ENCODE measurements at places on chromosomes 6 and 20.

GRCh38 chr6:52317211-52317610 is 32.7 kb upstream of the MCM3 start:
- DNase-seq: peak; percentile 42

GRCh38 chr6:46412662-46413061 is 78.6 kb downstream of the RCAN2 start:
- no peak for DNase-seq

DNA sequence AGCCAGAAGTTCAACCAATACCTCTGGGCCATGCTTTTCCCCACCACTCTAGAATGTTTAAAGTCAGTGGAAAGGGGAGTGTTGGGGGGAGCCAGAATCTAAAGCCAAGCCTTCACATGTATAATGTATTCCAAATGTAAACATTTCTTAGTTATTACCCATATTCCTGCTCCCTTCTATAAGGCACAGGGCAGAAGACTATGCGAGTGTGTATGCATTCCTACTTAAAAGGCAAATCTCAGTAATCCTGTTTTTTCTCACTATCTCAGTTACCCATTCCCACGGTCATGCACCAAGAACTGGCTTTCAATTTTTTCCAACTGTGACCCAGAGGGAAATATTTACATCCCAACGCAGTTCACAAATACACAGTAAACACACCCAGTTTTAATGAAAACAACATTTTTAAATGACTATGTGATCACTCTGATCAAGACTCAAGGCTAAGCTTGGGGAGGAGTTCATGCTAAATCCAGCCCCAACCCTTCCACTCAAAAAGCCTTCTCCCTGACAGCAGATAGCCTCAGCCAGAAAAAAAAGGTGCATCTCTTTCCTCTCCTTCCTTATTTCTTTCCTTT is 57.5 kb downstream of the EPB41L2 start:
- DNase-seq: no peak

DNA sequence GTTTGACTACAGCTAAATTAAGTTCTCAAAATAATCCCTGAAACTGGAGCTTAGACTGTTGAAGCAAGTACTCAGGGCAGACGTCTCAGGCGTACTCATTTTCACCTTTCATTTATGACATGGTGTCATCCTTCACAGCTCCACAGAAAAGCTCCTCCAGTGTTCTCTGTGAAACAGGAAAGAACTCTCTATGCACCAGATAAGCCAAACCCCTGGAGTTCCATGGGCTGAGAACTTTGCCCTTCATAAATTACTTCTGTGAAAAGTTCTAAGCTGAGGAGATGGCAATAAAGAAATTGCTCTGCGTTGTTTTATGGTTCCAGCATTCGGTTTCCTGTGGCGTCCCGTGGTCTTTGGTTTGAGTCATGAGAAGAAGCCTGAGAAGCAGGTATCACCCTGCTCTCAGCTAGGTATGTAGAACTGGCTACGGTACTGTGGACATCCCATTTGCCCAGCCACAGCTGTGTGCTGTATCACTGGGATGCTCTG is 20.2 kb upstream of the RREB1 start:
- DNase-seq: no peak

DNA sequence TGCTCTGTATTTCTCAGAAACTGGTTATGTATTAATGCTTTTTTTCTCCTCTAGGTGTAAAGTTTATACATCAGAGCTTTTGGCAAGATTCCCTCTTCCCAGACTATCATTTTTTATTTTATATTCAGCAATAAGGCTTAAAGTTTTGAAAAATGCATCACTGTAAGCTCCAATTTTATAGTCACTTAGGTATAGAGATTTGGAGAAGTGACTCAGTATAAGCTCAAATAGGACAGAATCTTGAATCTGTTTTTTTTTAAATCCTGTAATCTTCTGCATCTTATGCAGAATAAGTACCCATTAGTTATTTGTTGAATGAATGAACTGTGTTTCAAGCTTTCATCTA is 1.0 kb downstream of the NCOA7 start:
- DNase-seq: no peak

GRCh38 chr6:136921936-136922684 is at the start of gene SLC35D3:
TSS of gene SLC35D3 (plus strand) at chr6:136922301. CDS start at chr6:136922429, 128 bp downstream.
- peak; percentile 60 for DNase-seq

- no peak for DNase-seq
These were observed 179.1 kb upstream of the HS3ST5 start for GRCh38 chr6:114521926-114522325.

- no peak for DNase-seq
These were observed 263.0 kb downstream of the SMOC2 start for GRCh38 chr6:168703990-168704389.

- DNase-seq: no peak
These were observed 15.6 kb upstream of the LBP start for GRCh38 chr20:38330638-38331037.

DNA sequence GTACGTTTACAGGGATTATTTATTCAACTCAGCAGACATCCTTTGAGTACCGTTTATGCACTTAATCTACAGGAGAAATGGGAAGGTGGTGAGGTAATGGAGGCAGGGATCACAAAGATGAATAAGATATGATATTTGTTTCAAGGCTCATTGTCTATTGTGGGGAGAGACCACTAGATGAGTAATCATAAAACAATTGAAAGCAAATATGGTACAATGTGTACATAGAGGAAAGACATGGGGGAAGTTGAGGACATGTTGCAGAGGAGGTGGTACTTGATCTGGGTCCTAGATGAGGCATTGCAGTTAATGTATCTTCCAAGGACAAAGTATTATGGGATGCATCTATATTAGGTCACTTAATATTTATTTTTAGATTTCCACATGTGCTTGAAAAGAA is 13.7 kb upstream of the CDC5L start:
- DNase-seq: no peak

DNA sequence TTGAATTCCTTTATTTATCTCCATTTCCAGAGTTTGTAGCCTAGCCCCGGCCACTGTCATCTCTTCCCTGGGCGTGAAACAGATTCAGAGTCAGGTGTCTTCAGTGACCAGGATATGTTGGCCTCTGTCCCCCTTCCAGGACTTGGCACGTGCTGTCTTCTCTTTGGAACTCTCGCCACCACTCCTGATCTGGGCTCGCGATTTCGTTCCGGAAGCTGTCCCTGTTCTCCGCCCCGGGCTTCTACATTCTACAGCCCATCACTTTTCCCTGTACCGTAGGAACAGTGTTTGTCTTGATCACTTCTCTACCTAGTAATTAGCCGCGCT is 739 bp downstream of the GSS start:
- peak; percentile 58 for DNase-seq

DNA sequence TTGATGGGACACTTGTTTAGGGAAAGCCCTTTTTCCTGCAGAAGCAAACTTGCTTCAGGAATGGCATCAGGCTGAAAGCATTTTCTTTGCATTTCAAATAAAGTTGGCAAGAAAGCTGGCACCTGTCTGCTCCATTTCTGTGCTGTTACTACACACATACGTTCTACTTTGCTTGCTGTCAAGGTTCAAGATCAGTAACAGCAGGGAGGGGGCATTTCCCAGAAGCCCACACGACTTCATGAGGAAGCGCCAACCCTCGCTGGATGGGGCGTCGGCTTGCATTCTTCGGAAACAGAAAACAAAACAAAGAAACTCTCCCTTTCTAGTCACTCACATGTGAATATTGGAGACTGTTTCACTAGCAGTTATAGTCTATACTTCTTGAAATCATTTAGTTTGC is 46.4 kb downstream of the AKAP12 start:
- DNase-seq: no peak

- DNase-seq: no peak
These were observed 22.4 kb upstream of the E2F3 start for GRCh38 chr6:20379231-20379630.

- no peak for DNase-seq
These were observed 34.7 kb upstream of the MYLK2 start for GRCh38 chr20:31784354-31785044.

DNA sequence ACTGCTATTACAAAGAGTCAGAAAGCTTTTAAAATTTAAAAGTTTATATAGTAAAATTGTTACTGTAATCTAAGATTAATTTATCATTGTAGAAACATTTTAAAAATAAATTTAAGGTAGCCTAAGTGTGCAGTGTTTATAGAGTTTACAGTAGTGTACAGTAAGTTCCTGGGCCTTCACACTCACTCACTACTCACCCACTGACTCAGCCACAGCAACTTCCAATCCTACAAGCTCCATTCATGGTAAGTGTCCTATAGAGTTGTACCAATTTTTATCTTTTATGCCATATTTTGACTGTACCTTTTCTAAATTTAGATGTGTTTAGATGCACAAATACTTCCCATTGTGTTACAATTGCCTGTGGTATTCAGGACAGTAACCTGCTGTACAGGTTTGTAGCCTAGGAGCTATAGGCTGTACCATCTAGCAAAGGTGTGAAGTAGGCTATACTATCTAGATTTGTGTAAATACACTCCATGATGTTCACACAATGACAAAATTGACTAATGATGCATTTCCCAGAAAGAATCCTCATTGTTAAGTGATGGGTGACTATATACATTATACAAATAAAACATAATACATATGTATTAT is 10.2 kb upstream of the TMEM170B start:
- no peak for DNase-seq

DNA sequence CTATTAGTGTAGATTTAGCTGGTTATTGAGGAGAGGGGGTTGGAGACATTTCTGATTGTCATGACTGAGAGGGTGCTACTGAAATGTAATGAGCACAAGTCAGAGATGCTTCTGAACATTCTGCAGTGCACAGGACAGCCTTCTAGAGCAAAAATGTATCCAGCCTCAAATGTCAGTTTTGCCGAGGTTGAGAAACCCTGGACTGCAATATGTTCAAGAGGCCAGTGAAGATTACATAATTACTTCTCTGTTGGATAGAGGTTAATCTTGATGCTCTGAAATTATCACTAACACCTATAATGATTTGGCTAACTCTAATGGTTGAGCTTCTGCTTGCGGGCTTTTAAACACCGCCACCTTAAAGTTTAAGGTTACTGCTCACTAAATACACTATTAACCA is 3.4 kb upstream of the DUSP22 start:
- DNase-seq: peak; percentile 41

DNA sequence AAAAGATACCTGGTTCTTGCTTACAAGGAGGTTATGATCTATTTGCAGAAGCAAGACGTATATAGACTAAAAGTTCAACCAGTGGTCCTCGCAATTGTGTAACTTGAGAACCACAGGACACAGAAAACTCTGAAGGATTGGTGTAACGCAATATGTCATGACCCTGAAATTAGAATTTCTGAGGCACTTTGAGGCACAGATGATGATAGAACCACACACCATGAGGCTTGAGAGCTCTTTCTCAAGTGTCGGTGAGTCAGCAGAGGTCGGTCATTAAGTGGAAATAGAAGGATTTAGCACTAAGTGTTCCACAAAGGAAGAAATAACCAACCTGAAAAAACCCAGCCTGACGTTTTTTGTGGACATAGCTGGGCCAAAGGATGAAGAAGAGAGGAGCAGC is 15.3 kb upstream of the CCN2 start:
- no peak for DNase-seq

- DNase-seq: no peak
These were observed 350.5 kb downstream of the PRL start for GRCh38 chr6:21946298-21946783.

DNA sequence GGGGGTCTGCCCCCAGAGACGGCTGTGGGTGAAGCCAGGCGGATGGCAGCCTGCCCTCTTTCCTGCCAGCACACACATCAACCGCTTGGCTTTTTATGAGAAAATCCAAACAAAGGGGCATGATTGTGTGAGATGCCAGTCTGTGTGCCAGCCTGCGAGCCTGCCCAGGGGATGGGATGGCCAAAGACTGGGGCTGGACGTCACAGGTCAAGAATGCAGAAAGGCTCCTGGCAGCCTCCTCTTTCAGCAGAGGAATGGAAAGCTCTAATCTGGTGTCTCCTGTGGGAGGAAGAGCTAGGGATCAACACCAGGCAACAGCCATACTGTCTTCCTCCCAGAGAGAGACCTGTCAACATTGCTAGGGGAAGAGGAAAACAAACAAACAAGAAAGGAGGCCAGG is 15.8 kb downstream of the TUBB2B start:
- no peak for DNase-seq

DNA sequence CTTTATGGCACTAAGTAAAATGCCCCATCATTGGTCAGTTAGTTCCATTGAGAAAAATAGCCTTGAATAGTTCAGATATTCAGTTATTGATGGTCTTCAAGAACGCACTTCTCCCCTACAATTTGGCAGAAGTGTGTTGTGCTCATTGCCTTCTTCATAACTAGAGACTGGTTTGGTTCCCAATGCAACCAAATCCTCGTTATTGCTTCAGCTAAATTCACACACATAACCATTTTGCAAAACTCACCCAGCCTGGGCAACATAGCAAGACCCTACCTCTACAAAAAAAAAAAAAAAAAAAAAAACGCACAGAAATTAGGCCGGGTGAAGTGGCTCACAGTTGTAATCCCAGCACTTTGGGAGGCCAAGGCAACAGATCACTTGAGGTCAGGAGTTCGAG is 32.1 kb downstream of the ZNF217 start:
- no peak for DNase-seq

- no peak for DNase-seq
These were observed 12.0 kb upstream of the MAPRE1 start for GRCh38 chr20:32807706-32808105.

DNA sequence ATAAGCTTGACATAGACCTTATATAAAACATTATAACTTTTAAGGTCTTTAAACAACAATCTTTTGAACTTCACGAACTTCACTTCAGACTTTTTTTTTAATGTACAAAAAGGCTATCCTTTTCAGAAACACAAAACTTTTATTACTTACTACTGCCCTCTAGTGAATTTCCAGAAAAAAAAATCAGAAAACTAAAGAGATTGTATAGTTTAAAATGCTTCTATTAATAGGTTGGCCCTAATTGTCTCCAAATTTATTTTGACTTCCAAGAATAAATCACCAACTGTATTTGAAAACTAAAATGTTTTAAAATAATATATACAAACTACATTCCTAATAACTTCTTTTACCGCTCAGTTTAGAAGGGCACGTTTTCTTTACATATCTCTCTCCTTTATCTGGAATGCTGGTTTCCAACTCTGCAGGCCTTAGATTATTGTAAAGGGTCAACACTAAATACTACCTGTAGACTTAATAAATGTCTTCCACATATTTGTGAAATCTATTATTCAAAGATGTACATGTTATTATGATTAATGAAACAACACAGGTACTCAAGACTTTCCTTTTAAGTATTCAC is 66.8 kb downstream of the LMBRD1 start:
- peak; percentile 12 for DNase-seq

DNA sequence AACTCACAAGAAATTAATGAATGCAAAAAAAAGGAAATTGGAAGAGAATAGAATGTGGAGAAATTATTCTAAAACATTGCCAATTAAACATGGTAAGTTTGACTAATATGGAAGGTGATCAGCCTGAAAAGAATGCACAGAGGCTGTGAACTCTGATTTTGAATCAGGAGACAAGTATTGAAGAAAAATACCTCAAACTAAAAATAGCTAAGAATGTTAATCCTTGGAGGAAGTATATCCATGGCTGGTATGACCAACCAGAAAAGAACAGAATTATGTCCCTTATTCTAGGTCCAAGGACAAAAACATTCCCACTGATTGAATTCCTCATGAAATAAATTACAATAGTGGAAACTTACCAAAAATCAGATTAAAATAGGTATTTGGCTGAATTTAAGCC is 7.3 kb upstream of the RIMS1 start:
- DNase-seq: no peak

- no peak for DNase-seq
These were observed 305.4 kb downstream of the FARS2 start for GRCh38 chr6:5566718-5567117.

- DNase-seq: no peak
These were observed 77.1 kb downstream of the CYP39A1 start for GRCh38 chr6:46575530-46575929.

GRCh38 chr6:71582820-71583219 is 294.2 kb downstream of the OGFRL1 start:
- no peak for DNase-seq

Data from suppressor macrophage treated with lipopolysaccharide for 4 hours (primary cell).